ENCODE measurements at places on chromosomes 13 and 19. TPM values are rescaled to one million over a fixed set of nuclear protein-coding genes. Genes with fewer than 3 reads are reported as not detected.

Gene PRODH2
- total RNA-seq: not detected

Gene CCL25
- total RNA-seq: not detected

Gene FCAR
- total RNA-seq: not detected

Gene ERICH4
- total RNA-seq: not detected

Gene APOE
- 6.5 TPM for total RNA-seq

Gene SIAH3
- not detected for total RNA-seq

Gene EFNA2
- total RNA-seq: 1.0 TPM

Gene RBM42
- total RNA-seq: 69.9 TPM

DNA sequence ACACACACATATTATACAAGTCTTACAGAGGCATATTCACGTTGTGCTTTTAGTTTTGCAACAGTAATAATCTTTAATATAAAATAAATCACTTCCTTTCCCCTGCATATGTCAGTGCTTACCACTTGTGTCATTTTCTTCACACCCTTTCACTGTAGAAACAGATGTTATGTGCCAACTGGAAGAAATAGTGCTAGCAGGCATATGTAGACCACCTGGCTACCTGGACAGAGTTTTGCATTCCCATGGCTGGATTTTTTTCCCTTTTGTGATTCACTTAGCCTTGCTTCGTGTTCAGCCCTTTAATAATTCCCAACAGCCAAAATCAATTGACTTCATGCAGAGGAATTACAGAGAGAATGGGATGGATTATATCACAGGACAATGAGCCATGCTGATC is 399.1 kb upstream of the SPRY2 start:
- H3K4me3 ChIP-seq: no peak overlapping the region
- H3K36me3 ChIP-seq: no peaks in the 10 kb centered on the region
- peaks cover 5% of the 10 kb centered on the region for H3K4me1 ChIP-seq
- H3K27me3 ChIP-seq: no peaks in the 10 kb centered on the region

- H3K4me1 ChIP-seq: no peaks in the 10 kb centered on the region
- DNase-seq: no peak
- H3K4me3 ChIP-seq: no peak overlapping the region
- no peaks in the 10 kb centered on the region for H3K36me3 ChIP-seq
- no peak overlapping the region for H3K27ac ChIP-seq
Measured at GRCh38 chr19:7200736-7201135, 93.5 kb downstream of the INSR start.

DNA sequence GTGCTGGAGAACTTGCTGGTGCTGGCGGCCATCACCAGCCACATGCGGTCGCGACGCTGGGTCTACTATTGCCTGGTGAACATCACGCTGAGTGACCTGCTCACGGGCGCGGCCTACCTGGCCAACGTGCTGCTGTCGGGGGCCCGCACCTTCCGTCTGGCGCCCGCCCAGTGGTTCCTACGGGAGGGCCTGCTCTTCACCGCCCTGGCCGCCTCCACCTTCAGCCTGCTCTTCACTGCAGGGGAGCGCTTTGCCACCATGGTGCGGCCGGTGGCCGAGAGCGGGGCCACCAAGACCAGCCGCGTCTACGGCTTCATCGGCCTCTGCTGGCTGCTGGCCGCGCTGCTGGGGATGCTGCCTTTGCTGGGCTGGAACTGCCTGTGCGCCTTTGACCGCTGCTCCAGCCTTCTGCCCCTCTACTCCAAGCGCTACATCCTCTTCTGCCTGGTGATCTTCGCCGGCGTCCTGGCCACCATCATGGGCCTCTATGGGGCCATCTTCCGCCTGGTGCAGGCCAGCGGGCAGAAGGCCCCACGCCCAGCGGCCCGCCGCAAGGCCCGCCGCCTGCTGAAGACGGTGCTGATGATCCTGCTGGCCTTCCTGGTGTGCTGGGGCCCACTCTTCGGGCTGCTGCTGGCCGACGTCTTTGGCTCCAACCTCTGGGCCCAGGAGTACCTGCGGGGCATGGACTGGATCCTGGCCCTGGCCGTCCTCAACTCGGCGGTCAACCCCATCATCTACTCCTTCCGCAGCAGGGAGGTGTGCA is 587 bp downstream of the S1PR4 start:
- H3K36me3 ChIP-seq: no peaks in the 10 kb centered on the region
- no peaks in the 10 kb centered on the region for H3K27me3 ChIP-seq
- no peaks in the 10 kb centered on the region for H3K4me1 ChIP-seq

DNA sequence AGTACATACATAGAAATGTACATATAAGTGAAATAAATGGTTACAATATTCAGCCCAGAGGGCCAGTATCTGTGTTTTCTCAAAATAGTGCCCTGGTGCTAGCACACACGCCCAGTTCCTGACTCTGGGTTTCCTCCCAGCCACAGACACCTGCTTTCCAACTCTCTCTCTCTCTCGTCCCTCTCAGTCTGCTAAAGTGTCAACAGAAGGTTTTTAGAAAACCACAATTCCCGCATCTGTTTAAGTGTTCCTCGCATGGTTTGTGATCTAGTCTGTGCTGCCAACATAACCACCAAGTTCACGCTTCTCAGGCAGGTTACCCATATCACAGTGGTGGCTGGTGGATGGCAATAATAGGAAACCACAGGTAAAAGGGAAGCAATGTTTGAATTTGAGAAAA is 17.8 kb upstream of the UPF3A start:
- no peak for DNase-seq
- H3K4me3 ChIP-seq: no peak overlapping the region
- no peaks in the 10 kb centered on the region for H3K4me1 ChIP-seq
- no peaks in the 10 kb centered on the region for H3K27me3 ChIP-seq
- no peak overlapping the region for H3K27ac ChIP-seq

DNA sequence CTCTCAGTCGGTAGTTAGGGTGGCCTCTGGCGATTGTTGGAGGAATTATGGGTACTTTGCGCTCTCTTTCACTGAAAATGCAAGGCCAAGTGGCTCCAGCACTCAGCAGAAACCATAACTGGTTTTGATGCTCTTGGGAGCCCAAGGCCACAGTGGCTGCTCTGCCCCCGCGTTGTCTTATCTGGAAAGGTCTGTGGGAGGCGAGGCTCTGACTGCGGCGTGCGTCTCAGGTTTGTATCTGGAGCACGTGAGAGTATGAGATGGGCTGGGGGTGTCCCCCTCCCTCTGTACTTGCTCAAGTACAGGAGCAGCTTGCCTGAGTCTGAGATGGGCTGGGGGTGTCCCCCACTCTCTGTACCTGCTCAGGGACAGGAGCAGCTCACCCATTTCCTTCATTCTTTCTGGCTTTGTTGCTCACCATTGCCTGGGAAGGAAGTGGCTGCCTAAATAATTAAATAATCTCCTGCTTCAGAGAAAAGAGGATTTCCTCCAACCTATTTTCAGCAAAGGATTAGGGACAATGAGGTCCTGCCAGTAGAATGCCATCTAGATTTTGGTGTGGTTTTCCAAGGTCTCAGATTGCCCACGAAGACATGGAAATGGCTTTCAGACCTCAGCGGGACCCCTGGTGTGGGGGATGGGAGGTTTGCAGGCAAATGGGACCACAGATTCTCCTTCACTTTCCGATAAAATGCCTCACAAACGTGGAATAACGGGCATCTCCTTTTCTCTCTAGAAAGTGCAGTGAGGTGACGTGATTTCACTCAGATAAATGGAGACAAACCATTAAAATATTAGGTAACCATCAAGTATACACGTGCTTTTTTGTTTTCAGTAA is 14.7 kb downstream of the ATP11A start:
- no peak overlapping the region for H3K27ac ChIP-seq
- H3K27me3 ChIP-seq: no peaks in the 10 kb centered on the region
- DNase-seq: no peak
- no peaks in the 10 kb centered on the region for H3K36me3 ChIP-seq

DNA sequence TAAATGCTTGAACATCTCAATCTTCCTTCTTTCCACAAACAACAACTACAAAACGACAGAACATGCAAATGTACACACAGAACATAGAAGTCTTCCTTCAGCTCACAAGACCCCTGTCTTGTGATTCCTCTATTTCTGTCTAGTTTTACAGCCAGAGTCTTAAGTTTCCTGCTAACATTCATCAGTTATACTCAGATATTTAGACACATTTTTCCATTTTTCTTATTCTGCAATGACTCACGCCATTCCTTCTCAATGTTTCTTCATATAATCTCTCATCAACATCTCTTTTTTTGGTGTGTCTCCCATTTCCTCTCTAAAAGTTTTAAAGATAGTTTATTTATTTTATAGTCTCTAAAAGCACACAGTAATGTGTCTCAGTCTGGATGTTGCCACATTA is 1872.9 kb upstream of the PCDH20 start:
- no peaks in the 10 kb centered on the region for H3K27me3 ChIP-seq
- DNase-seq: no peak

DNA sequence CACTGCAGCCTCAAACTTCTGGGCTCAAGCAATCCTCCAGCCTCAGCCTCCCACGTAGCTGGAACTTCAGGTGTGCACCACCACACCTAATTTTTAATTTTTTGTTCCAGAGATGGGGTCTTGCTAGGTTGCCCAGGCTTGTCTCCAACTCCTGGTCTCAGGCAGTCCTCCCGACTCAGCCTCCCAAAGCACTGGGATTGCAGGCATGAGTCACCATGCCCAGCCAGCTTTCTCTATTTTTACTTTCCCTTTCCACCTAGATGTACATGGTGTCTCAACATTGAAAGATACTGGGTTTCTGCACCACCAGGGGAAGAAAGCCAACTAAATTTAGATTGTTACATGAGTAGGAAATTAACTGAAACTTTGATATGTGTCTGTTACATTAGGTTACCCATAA is 13.8 kb upstream of the ZNF846 start:
- DNase-seq: no peak
- no peaks in the 10 kb centered on the region for H3K36me3 ChIP-seq
- H3K4me1 ChIP-seq: no peaks in the 10 kb centered on the region
- H3K4me3 ChIP-seq: no peak overlapping the region
- no peak overlapping the region for H3K27ac ChIP-seq

DNA sequence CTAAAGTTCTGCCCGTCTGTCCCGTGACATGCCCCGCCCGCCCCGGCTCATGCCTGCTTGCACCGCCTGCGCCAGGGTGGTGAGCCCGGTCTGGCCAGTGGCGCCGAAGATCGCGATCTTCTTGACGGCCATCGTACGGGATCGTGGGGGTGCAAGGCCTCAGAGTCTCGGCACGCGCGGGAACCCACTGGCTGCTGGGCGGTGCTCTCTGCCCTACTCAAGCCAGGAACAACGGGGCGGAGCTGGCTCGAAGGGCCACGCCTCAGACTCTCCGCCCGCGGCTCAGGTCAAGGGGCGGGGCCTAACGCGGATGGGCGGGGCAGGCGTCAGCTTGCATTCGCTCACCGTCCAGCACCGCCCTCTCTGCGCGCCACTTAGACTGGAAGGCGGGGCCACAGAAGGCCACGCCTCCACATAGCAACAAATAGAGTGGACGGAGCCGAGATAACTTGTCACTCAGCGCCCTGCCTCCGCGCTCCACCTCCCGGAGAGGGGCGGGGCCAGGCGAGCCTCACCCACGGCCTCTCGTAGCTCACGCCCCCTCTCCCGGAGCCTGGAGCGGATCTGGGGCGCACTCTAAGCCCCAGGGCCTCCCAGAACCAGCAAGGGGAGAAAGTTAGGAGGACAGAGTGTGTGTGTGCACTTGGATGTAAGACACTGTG is at the start of gene BLVRB:
Gene BLVRB, minus strand, starts transcription at position 189 of the 662 bp plus-strand sequence. Its CDS starts 57 bp downstream, at position 132.
- peak; percentile 97 for DNase-seq
- H3K4me3 ChIP-seq: peak within 1 kb of the TSS; percentile 55
- H3K36me3 ChIP-seq: no peaks in the 10 kb centered on the region
- H3K4me1 ChIP-seq: peaks cover 2% of the 10 kb centered on the region
- no peaks in the 10 kb centered on the region for H3K27me3 ChIP-seq
- no peak within 1 kb of the TSS for H3K27ac ChIP-seq

- H3K36me3 ChIP-seq: no peaks in the 10 kb centered on the region
- no peak overlapping the region for H3K4me3 ChIP-seq
- no peaks in the 10 kb centered on the region for H3K27me3 ChIP-seq
- no peak overlapping the region for H3K27ac ChIP-seq
- H3K4me1 ChIP-seq: no peaks in the 10 kb centered on the region
Measured at GRCh38 chr13:21777813-21778212, 106.9 kb downstream of the FGF9 start.

DNA sequence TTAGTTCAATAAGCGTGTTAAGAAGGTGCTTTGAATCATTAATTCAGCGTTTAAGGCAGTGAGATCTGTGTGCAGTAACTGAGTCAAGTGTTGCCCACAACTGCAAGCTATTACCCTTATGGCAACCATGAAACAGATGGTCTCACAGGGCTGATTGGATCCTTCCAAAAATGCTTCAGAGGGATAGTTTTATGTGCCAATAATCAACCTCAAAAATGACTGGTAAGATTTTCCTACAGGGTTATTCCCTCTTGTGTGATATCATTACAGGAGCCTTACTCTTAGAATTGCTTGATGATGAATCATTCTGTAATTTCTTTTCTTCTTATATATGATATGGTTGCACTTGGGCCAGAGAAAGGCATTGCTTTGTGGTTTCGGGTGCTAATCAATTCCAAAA is 1299.2 kb upstream of the ATXN8OS start:
- no peaks in the 10 kb centered on the region for H3K36me3 ChIP-seq
- H3K4me1 ChIP-seq: peaks cover 4% of the 10 kb centered on the region

GRCh38 chr19:35083691-35084508 is 31.7 kb upstream of the FXYD3 start:
- no peak for DNase-seq
- no peaks in the 10 kb centered on the region for H3K27me3 ChIP-seq
- H3K4me3 ChIP-seq: no peak overlapping the region
- no peaks in the 10 kb centered on the region for H3K36me3 ChIP-seq
- no peak overlapping the region for H3K27ac ChIP-seq

- DNase-seq: no peak
- H3K27me3 ChIP-seq: no peaks in the 10 kb centered on the region
- H3K27ac ChIP-seq: no peak overlapping the region
Measured at GRCh38 chr19:42423462-42424344, 3.5 kb downstream of the LIPE start.

DNA sequence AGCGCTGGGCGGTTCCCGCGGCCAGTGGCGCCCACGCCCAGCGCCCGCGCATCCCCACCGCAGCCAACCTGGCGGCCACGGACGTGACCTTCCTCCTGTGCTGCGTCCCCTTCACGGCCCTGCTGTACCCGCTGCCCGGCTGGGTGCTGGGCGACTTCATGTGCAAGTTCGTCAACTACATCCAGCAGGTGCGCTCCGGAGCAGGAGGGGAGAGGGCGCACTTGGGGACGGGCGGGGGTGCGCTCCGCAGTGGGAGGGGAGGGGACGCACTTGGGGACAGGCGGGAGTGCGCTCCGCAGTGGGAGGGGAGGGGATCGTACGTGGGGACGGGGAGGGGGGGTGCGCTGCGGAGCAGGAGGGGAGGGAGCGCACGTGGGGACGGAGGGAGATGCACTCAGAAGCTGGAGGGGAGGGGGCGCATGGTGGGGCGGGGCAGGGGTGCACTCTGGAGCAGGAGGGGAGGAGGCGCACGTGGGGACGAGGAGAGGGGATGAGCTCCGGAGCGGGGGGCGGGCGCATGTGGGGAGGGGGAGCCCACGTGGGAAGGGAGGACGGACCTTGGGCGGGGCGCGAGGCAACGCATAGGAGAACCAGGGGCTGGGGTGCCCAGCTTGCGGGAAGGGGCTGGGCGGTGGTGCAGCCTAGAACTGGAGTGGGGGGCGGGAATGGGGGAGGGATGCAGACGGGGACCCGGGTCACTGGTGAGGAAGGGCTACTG is 1.5 kb downstream of the KISS1R start:
- H3K4me1 ChIP-seq: peaks cover 8% of the 10 kb centered on the region
- H3K4me3 ChIP-seq: no peak overlapping the region
- DNase-seq: no peak
- H3K36me3 ChIP-seq: no peaks in the 10 kb centered on the region
- peaks cover 27% of the 10 kb centered on the region for H3K27me3 ChIP-seq
- no peak overlapping the region for H3K27ac ChIP-seq

Measured in SJCRH30 (cell line).